ENCODE measurements at places on chromosomes 7 and 10.

DNA sequence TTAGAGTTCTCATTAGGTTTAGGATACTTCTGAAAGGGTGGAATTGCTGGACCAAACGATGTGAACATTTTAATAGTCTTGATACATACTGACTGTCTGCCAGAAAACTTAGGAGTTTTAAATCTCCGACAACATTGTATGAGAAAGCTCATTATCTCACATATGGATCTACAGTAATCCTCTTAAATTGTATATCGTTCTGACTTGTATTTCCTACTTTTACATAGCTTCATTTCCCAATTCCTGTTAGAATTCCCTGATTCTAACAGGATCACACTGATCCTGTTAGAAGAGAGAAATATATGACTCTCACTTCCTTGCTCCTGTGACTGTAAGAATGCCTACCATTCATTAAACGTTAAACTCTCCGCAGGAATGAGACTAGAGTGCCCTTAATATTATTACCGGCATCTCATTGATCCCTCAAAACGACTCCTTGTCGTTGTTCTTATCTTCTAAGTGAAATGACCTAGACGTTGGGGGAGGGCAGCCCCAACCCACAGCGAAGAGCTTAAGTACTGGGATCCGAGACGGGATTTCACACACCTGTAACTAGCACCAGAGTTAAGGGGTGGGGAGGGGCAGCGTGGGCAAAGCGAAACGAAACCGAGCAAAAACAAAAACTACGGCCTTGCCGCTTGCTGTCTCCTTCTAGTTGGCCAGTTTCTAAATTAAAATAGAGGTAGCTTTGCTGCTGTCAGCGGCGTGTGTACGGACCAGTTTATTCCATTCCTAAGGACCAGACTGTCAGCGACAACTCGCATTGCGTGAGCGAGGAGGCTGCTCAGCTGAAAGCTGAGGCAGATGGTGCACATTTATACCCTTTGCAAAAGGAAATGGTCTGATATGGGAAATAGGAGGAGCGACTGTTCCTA lies 678 bp upstream of the TMEM106B start:
- peak; percentile 1 for DNase-seq

DNA sequence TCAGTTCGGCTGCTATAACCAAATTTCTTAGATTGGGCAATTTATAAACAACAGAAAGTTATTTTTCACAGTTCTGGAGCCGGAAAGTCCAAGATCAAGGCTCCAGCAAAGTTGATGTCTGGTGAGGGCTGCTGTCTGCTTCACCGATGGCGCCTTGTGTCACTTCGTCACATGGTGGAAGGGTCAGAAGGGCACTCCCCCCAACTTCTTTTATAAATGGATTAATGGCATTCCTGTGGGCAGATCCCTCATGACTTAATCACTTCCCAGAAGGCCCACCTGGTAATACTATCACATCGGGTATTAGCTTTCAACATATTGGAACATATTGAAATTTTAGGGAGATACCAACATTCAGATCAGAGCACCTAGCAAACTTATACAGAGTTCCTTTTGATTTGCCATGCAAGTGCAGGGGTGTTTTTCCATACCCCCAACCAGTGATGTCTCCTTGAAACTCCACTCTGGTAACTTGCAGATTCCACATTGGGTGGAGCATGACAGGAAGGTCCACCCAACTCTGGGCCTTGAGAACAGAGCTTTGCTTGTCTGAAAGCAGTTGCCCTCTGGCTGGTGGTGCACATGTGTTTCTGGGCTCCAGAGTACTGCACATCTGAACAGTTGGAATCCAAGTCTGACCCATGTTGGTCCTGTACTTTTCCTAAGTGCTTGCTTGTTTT lies 85.1 kb upstream of the KMT2E start:
- no peak for DNase-seq

- DNase-seq, result no peak
Measured at GRCh38 chr10:116766837-116767634, 24.7 kb upstream of the HSPA12A start.

GRCh38 chr10:25068152-25069058 lies 52.0 kb downstream of the THNSL1 start:
- DNase-seq, result no peak

DNA sequence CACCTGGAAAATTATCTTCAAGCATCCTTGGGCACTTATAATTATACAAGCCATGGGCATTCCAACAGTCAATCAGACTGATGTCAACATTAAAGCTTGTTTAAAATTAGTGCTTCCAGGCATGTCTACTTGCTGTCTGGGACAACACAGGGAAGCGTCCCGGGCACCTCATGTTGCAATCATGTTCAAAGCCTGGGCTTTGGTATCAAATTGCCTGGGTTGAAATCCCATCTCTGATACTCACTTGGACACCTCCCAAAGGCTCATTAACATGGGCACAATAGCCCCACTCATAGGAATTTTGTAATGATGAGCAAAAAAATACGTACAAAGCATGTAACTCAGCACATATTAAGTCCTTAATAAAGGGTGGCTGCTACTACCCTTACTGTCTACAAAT lies 14.4 kb downstream of the AIFM2 start:
- DNase-seq, result no peak

DNA sequence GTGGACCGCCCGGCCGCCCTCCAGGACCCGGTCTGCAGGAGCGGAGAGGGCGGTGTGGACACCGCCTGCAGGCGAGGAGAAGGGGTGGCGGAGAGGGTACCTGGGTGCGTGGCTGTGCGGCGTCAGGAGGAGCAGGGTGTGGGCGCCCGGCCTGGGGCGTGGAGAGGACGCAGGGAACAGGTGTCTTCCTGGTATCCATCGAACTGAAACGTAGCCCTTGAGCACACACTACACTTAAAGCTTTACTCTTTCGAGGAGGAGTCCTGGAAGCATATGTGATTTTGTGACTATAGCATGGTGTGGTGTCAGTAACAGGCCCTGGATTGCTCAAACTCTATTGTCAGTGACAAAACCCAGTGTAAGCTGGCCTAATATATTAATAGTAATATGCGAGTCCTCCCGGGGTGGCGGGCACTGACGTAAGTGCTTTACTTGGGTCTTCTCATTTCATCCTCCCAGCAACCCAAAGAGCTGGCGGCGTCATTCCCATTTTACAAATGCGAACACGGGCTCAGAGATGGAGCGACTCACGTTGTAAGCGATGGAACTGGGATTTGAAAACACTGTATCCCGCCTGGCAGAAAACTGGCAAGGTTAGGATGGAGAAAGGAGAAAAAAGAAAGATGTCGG lies 508 bp upstream of the TECPR1 start:
- no peak for DNase-seq

- DNase-seq, result no peak
Measured at GRCh38 chr7:37518266-37518665, 69.6 kb upstream of the ELMO1 start.

- DNase-seq, result no peak
Measured at GRCh38 chr7:2956526-2957368, 86.9 kb downstream of the CARD11 start.

- DNase-seq, result no peak
Measured at GRCh38 chr10:103493362-103493915, at the start of gene NEURL1. NEURL1 (plus strand) TSS chr10:103493705; CDS start chr10:103494388, 683 bp downstream.

GRCh38 chr10:114256008-114256765 lies 17.1 kb downstream of the VWA2 start:
- DNase-seq, result no peak

DNA sequence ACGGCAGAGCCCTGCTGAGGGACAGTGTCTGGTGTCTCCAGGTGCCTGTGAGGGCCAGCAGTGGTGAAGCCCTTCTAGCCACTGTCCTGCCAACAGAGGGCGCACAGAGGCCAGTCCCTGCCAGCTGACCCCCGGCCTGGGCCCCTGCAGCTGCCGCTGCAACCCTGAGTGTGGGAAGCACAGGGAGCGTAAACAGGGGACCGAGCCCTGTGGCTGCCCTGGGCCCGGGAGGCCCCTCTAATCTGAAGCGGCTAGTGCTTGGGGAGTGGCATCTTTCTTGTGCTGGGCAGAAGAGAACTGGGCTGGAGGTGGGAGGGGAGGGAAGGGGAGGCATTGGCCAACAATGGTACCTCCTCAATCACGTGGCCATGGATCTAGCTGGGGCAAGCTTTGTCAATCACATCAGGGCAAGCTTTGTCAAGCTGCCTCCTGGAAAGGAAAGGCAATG lies 34.6 kb downstream of the TRIM8 start:
- no peak for DNase-seq

DNA sequence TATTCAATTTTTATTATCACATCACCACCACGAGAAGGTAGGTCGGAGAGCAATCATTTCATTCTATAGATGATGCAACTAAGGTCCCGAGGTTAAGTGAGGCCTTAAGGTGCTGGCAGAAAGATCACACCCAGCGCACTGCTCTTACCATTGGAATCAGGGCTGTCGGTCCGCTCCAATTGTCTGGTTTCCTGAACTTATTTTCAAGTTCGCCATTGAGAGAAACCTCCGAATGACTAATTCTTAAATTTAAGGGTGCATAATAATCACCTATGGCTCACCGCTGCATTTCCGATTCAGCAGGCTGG lies 625 bp upstream of the GSTO2 start:
- DNase-seq, result no peak

DNA sequence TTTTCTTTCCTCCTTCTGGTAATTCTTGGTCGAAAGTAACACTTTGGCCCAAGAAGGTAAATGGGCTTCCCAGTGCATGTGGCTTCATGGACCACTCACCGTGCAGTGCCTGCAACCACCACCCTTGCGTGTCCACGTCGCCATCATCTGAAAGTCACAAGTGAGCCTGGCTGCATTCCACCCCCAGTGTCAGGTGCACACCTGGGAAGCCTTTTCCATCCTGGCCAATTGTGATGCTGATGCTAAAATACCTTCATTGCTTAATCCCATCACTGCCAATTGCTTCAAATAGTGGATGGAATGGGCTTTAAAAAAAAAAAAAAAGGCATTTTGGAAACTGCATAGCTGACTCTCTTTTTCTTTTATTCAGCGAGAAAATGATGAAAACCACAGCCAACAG lies 228.9 kb downstream of the ARHGAP21 start:
- DNase-seq, result no peak

DNA sequence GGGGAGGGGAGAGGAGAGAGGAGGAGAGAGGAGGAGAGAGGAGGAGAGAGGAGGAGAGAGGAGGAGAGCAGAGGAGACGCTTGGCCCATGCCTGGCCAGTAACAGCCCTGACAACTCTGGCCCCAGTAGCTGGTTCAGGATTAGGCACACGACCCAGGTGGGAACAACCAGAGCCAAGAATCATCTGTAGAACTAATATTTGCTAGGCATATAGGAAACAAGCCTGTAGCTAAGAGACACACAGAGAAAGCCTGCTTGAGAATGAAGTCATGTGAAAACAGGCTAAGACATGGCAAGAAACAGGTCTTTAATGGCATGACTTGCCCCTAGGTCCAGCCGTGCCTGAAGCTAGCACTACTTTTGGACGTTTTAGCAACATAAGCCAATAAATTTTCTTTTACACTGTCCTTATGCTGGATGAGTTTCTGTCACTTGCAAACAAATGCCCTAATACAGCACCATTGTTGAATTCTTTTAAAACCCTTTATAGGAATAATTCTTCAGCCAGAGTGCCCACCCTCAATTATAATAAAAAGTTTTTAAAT lies 17.5 kb downstream of the OSBPL3 start:
- no peak for DNase-seq

GRCh38 chr7:157122800-157123495 lies 15.8 kb upstream of the UBE3C start:
- no peak for DNase-seq

DNA sequence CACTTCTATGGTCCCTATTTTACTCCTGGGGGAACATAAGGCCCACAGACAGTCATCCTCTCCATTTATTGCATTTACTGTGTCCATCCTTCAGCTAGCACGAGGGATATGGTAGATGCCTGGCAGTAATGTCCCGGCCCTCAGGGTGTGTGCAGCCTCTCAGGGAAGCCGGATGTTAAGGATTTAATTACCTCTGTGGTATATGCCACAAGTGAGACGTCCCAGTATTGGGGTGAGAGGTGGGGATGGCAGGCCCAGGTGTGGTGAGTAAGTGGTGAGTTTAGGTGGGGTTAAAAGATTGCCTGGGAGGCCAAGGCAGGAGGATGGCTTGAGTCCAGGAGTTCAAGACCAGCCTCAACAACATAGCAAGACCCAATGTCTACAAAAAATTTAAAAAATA lies 144.9 kb downstream of the SH3PXD2A start:
- no peak for DNase-seq
